ENCODE measurements at places on chromosomes 7 and 10.

- DNase-seq = no peak
These were observed 72.3 kb downstream of the FAS start for GRCh38 chr10:89062861-89063260.

DNA sequence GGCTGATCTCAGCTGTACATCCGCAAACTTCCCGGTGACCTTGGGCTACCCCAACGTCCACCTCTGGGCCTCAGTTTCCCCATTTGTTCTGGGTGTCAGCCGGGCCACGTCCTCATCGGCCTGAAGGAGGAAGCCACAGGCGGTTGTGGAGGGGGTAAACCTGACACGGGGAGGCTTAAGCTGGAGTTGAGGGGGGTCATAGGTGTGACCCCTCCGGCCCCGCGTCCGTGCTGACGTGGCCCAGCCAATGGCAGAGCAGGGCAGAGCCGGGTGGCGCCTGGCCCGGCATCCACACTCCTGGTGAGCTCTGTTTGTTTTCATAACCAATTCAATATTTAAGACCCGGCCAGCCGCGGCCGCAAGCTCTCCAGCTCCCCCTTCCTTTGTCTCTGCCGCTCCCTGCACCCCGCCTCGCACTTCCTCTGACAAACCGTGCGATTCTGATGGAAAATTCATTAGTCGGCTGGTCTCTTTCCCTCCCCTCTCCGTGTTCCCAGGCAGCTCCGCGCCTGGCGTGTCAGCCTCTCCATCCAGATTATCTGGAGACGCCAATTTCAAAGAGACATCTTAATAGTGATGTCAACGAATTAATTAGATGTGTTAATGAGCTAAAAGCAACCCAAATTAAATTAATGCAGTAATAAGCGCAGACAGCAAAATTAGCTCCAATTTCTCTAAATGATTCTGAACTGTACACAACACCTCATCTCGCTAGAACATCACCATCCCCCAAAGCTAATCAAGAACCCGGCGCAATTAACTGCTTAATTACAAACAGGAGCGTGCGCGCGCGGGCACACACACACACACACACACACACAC is 55.4 kb downstream of the MICALL2 start:
- no peak for DNase-seq

DNA sequence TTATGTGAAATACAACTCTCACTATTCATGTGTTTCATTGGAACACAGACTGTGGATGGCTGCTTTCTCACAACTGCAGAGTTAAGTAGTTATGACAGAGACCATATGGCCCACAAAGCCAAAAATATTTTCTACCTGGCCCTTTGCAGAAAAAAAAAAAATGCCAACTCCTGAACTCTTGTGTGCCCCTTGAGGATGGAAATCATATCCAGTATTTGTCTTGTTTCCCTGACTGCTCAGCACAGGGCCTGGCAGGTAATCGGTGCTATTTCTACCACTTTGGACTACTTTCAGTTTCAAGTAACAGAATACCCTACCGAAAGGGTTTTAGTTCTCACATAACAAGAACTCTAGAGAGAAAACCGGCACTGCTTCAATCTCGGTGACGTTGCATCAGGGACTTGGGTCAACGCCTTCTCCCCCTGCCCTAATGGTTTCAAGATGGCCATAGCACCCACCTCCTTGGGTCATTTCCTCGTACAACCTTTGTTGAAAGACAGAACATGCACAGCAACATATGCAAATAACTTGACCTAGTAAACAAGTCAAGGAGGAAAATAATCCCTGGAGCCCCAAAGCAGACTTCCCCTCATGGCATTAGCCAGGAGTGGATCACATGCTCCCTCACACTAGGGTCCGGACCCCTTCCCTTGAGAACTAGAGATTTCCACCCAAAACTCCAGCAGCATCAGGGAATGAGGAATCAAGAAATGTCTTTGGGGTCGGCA is 11.8 kb upstream of the GPNMB start:
- no peak for DNase-seq

DNA sequence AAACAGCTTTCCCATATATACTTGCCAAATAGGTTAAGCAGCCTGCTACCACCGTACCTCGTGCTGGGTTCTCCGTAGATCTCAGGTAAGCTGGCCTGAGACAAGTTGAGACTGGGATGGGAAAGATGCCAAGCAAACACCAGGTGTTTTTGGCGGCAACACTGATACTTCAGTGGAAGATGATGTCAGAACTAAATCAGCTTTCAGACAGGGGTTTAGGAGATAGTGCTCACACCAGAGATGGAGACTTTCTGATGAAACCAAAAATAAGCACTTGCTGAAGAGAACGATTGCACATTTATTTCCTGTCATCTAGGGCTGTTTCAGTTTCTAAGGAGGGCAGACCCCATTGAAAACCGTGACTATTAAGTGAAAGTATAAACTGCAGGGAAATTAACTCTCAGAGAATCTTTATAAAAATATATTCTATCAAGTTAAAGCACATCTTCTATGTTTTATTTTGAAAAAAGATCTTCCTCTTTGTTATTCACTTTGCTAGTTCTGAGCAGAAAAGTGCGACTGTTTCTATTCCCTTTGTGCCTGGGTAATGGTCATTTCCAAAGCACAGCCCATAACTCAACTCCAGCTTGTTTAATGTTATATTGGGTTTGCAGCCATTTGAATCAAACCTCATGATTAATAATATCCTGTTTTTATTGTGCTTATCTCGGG is 149.9 kb downstream of the CPED1 start:
- DNase-seq = no peak

DNA sequence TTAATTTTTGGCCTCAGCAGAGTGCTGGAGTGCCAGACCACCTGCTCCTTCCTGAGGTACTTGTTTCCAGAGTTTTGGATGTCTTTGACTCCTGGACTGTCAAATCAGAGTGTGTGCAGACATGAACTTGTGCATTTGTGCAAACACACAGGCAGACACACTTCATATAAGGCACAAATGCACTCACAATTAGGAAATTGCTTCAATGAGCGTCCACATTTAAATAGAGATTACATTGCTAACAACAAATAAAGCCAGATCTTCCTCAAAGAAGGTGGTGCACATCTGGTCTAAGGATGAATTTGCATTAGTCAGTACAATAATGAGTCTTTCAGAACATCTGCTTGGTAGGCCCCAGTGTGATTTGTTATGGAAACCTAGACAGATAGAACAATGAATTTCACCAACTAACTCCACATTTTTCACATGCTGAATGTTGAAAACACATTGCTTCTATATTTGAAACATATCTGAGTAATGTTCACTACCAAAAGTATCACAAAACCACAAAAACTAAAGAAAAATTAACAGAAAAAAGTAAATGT is 266.7 kb upstream of the INHBA start:
- no peak for DNase-seq

GRCh38 chr7:151838861-151839381 is 38.0 kb downstream of the PRKAG2 start:
- DNase-seq = no peak

- no peak for DNase-seq
These were observed 220.5 kb downstream of the MLLT10 start for GRCh38 chr10:21754410-21755011.

DNA sequence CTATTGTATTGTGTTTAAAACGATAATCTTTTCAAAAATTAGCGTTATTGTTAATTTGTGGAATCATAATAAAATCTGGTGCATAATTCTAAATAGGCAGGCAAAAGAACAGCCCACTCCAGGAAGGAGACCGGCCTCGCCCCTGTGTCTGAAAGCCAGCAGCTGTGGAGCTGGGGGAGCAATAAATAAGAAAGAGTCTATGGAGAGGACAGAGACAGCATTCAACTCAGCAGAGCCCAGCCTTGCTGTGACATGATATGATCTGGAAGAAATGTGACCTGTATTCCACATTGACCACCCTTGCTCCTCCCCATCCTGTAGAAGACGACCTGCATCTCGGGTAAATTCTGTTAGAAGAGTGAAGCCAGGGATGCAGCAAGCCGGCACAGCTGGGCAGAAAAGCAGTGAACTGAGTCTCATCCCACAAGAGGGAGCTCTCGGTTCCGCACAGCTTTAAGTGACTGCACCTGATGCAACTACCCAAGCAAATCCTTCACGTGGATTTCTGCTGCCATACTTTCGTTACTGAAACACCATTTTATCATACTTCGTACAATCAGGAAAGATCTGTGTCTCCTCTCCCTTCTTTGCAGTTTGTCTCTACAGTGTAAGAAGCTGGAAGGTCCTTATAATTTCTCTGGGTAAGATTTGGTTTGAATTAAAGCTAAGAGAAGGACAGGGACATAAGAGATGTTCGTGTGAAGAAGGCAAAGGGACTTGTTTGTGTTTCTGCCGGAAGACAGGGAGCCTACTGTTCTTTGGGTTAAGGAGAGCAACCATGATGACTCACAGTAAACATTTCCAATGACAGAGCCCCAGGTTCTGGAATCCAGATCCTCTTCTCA is 427.1 kb downstream of the GPAM start:
- no peak for DNase-seq

DNA sequence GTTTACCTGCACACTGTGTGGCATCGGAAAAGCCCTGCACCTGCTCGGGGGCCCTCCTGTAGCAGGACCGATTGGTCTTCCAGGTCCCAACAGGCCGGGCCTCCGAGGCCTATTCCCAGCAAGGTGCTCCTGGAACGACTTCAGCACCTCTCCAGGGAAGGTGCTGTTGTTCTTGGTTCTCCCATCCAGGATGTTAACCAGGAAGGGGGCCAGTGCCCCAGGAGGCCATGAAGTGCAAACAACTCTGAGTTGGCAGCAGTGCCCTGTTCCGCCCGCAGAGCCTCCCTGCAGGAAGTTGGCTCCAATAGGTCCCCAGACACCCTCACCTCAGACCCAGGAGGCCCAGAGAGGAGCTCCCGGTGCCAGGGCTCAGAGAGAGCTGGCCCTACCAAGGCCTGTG is 64.0 kb upstream of the DUSP5 start:
- no peak for DNase-seq

GRCh38 chr7:101915000-101915399 is 97.6 kb downstream of the CUX1 start:
- no peak for DNase-seq

DNA sequence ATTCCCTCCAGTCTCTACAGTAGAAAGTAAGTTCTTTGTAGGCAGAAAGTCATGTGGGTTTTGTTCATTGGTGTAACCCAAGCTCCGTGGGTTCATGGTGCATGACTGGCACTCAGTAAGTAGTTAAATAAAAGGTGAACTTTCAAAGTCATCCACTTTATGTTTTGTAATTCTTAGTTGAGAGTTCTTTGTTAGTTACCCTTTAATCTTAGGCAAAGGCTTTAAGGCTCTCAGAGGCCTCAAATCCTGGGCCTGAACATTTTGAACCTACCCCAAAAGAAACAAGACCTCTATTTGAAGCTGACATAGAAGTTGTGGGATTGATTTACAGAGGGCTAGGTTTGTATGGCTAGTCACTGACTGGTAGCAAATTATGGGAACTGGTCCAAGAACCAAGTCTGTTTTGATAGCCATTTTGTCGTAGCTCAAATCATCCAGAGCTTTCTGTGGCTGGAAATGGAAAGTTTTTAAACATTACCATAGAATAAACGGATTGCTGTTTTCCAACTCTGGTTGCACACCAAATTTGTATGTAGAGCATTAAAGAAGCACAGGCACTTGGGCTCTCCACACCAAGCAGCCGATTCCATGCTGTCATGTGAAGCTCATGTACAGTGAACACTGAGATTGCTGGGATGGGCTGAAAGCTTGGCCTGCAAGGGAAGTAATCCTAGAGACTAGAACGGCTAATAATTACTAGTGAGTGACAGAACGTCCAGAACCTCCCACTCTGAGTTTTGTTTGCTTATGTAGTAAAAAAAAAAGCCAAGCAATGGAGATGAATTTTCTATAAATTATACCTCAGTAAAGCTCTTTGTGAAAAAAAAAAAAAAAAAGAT is 53.5 kb downstream of the DENND11 start:
- DNase-seq = no peak

DNA sequence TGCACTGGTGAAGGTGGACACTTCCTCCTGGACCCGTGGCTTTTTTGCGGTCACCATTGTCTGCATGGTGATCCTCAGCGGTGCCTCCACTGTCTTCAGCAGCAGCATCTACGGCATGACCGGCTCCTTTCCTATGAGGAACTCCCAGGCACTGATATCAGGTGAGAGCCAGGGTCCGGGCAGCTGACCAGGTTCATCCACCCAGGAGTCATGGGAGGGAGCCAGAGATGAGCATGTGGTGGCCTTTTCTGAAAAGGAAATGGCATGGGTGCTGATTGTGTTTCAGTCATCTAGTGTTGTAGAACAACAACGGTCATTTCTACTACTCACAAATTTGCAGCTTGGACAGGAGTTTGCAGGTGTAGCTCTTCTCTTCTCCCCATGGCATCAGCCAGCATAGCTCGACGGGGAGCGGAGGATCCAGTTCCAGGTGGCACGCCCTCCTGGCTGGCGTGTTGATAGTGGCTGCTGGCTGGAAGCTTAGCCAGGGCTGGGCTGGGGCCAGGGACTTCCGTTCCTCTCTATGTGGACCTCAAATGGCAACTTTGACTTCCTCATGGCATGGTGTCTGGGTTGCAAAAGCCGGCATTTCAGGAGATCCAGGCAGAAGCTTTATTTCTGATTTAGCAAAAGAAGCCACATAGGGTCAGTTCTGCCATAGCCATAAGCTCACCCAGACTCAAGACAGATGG is 32.7 kb downstream of the SLC29A3 start:
- DNase-seq = no peak

DNA sequence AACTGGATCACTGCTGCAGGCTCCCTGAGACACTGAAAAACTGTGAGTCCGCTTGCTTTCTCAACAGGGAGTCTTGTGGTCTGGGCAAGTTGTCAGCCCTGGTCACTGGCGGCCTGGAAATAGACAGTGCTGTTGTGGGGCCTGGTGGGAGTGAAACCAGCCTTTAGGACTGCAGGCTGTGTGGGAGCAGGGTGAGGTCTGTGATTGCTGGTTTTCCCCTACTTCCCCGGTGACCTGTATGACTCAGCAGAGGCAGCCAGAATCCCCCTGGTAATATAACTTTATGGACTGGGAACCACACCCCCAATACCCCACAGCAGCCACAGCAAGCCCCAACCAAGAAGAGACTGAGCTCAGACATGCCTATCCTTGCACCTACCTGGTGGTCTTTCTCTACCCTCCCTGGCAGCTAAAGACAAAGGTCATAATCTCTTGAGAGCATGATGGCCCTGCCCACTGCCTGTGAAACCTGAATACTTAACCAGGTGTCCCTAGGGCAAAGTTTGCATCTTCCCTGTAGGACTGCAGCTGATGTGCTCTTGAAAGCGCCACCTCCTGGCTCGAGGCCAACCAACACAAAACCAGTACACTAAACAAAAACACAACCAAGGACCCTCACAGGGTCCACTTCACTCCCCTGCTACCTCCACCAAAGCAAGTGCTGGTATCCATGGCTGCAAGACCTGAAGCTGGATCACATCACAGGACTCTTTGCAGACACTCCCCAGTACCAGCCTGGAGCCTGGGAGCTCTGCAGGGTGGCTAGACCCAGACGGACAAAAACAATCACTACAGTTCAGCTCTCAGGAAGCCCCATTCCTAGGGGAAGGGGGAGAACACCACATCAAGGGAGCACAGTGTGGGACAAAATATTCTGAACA is 7.2 kb upstream of the ADAM22 start:
- no peak for DNase-seq

DNA sequence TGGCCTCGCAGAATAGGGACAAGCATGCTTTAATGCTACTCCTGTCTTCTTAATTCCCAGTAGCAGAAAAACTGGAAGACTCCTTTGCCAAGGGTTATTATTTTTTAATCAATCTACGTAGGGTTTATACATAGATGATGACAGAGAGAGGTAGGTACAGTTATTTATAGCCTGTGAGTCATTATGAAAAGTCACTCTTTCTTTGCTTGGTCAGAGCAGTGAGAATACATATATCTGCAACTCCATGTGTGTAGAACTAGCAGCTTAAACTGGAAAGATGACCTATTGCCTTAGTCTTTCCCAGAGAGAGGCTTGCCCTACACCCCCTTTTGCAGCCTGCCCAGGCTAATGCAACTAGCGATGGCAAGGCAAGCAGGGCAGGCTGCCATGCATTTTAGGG is 1050.6 kb downstream of the NRG3 start:
- DNase-seq = no peak

Measured in activated CD4-positive, CD25-positive, alpha-beta regulatory T cell (primary cell).